Natural killer cell treated with Interleukin-12 subunit alpha and Interleukin-12 subunit beta and Interleukin-15 and Interleukin-18, amount 100 ng/mL, for 72 hours (primary cell): ENCODE measurements at places on chromosomes 13 and 19.

DNA sequence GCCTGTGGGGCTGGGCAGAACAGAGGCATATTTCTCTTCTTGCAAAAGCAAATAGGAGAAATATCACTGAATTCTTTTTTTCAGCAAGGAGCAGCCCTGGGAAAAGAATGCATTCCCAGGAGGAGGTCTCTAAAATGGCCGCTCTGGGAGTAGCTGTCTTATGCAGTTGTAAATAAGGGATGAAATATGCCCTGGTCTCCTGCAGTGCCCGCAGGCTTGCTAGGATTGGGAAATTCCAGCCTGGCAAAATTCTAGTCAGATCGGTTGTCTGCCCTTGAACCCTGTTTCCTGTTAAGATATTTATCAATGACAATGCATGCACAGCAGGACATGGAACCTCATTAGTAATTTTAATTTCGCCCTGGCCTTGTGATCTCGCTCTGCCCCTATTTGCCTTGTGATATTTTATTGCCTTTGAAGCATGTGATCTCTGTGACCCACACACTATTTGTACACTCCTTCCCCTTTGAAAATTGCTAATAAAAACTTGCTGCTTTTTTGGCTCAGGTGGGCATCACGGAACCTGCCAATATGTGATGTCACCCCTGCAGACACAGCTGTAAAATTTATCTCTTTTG lies 1993.2 kb downstream of the PCDH9 start:
- DNase-seq: no peak

- DNase-seq: no peak
These were observed 87.7 kb downstream of the DOCK9 start for GRCh38 chr13:98890186-98890585.

DNA sequence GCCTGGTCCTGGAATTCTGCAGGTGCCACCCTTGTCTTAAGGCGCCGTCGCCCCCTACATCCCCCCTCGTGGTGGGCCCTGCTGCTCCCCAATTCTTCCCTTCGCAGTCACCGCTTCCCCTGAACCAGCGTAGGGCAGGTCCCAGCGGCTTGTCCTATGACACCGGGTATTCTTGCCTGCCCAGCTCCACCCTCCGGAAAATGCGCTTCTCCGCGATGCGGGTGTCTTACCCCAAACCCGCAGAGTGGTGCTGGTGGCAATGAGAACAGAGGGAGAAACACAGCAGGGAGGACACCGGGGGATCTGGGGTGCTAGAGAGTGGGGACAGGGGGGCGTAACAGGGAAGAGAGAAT lies 9.0 kb downstream of the ZNF808 start:
- no peak for DNase-seq

- DNase-seq: no peak
These were observed 452 bp downstream of the PIAS4 start for GRCh38 chr19:4007836-4008539.

DNA sequence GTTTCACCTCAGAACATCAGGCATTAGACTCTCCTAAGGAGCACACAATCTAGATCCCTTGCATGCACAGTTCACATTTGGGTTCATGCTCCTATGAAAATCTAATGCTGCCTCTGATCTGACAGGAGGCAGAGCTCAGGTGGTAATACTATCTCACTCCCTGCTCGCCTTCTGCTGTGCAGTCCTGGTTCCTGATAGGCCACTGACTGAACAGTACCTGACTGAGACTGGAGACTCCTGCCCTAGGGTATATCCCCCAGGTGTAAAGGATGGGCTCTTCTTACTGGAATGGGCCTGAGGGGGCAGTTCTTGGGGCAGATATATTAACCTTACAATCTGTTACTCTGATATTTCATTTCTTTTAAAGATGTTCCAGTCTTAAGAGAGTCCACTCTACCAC lies 6.3 kb downstream of the OBI1 start:
- DNase-seq: no peak

DNA sequence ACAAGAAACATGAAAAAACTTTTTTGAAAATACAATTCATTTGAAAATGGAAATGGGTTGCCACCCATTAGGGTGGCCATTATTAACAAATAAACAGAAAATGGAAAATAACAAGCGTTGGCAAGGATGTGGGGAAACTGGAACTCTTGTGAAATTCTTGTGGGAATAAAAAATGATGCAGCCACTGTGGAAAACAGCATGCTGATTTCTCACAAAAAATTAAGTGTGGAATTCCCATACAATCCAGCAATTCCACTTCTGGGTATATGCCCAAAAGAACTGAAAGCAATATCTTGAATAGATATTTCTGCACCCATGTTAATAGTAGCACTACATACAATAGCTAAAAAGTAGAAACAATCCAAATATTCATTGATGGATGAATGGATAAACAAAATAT lies 165.2 kb downstream of the DCLK1 start:
- DNase-seq: no peak

DNA sequence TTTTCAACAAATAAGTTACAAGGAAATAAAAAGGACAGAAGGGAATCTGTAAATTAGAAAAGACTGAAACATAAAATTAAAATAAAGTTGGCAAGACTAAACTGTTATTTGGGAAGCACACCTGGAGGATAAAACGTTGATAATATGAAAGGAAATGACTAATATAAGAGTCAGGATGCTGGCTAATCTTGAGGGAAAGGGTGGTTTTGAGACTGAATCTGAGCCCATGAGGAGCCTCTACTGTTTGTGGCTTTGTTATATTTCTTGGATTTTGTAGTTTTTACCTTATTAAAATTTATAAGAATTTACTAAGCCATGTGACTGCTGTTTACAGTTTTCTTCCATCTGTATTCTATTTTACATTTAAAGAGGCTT lies 718.0 kb upstream of the SPRY2 start:
- no peak for DNase-seq

- DNase-seq: no peak
These were observed 11.1 kb upstream of the VSTM2B start for GRCh38 chr19:29514525-29515232.

DNA sequence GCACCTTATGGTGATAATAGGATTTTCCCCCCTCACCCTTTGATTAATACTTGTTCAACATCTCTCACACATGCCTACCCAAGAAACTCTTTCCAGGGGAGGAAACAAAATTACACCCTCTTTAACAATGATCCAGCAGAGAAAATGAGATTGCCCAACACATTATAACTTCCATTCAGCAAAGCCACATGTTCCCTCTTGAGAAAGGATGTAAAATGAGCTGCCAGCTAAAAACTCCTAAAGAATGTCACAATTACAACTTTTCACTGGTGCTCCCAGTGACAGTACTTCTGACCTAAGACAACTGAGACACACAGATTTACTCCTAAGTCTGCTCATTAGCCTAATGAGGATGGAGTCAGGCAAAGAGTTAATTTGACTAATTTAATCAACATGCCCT lies 621.4 kb downstream of the DIAPH3 start:
- no peak for DNase-seq

DNA sequence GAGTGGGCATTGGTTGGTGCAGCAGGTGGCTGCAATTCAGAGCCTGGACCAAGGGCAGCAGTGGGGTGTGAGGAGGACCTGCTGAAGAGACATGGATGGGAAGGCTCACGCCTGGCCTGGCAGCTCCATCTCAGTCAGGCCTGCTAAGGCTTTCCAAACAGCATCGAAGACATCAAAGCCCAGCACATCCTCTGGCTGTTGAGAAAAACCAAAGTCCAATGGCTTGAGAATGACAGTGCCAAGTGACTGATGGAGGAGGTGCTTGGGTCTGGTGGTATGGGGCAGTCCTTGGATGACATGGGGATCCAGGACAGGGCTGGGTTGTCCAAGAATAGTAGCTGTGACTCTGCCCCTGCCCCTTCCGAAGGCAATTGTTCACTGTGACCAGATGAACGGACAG lies 19.0 kb upstream of the XPO4 start:
- no peak for DNase-seq
